ENCODE measurements at places on chromosomes 5 and 9. TPM values are rescaled to one million over a fixed set of nuclear protein-coding genes. Genes with fewer than 3 reads are reported as not detected.

BRIX1 gene
- 13.4 TPM for total RNA-seq

GRCh38 chr5:69007726-69008368, 86.0 kb upstream of the SLC30A5 start:
- DNase-seq, result peak; percentile 34

GRCh38 chr9:93132946-93133680, 938 bp downstream of the NINJ1 start:
- no peak for DNase-seq

MAN2A1 gene
- total RNA-seq, result 10.4 TPM

DNA sequence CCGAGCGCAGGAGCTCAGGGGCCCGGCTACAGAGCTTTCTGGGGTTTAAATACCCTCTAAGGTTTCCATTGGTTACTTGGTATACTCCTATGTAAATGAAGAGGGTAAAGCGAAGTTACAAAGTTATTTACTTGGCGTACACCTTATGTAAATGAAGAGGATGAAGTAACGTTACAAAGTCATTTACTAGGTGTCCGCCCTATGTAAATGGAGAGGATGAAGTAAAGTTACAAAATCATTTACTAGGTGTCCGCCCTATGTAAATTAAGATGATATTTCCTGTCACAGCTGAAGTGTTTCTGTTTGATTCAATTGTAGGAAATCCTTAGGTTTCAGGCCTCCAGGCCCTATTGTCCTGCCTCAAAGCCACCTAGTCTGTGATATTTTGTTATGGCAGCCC, 358.2 kb downstream of the MTRR start:
- no peak for DNase-seq

DNA sequence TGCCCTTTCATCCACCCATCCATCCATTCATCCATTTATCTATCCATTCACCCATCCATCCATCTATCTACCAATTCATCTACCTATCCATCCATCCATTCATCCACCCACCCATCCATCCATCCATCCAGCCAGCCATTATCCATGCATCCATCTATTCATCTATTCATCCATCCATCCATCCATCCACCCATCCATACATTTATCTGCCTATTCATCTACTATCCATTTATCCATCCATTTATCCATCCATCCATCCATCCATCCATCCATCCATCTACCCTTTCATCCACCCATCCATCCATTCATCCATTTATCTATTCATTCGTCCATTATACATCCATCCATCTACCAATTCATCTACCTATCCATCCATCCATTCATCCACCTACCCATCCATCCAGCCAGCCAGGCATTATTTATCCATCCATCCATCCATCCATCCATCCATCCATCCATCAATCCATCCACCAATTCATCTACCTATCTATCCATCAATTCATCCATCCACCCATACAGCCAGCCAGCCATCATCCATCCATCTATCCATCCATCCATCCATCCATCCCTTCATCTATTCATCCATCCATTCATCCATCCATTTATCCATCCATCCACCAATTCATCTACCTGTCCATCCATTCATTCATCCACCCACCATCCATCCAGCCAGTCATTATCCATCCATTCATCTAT, 10.2 kb downstream of the COL27A1 start:
- no peak for DNase-seq

RNF20 gene
- total RNA-seq, result 41.1 TPM

GRCh38 chr5:56535347-56535746, 280.0 kb upstream of the MAP3K1 start:
- no peak for DNase-seq

GRCh38 chr9:35662437-35662836, 2.6 kb downstream of the ARHGEF39 start:
- no peak for DNase-seq

DNA sequence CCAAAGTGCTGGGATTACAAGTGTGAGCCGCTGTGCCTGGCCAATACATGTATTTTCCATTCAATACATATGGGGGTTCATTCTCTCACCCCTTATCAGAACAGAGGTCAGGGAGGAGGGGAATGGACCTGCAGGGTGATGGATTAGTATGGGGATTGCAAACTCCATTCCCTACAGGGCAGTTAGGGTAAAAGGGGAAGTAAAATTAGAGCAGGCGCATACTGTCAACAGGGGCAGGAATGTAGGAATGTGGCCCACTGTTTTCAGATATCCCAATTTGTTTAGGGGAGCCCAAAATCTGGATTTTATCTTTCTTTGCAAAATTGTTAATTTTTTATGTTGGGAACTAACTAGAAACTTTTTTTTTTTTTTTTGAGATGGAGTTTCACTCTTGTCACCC, 46.4 kb upstream of the SLC44A1 start:
- no peak for DNase-seq

DNA sequence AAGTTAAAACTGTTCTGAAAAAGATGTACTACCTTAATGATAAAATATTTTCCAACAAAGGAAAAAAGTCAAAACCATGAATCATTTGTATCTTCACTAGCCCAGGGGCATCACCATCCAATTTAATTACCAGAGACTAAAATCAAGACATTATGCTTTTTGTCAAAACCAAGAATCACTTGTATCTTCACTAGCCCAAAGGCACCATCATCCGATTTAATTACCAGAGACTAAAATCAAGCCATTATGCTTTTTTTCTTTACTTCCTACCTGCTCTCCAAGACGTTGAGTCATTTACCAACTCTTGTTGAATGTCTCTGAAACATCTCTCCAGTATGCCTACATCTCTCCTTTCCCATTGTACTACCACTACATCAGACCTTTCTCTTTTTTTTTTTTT, 37.9 kb downstream of the FBXO38 start:
- DNase-seq, result no peak

NR4A3 gene
- 38.6 TPM for total RNA-seq

DNA sequence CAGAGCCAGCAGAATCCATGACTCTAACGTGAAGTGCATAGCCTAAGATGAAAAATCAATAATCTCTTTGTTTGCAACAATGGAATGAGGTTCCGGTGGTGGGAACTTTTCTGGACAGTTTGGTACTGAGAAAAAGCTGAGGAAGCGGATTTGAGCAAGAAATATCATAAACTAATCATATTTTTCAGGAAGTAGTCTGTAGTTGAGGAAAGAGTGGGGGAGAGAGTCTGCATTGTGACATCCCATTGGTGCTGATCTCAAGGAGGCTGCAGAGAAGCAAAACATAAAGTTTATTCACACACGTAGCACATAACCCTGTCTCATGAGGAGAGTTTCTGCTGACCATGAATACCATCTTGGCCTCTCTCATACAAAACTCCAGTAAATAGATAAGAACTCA, 15.8 kb upstream of the FCHO2 start:
- no peak for DNase-seq

DNA sequence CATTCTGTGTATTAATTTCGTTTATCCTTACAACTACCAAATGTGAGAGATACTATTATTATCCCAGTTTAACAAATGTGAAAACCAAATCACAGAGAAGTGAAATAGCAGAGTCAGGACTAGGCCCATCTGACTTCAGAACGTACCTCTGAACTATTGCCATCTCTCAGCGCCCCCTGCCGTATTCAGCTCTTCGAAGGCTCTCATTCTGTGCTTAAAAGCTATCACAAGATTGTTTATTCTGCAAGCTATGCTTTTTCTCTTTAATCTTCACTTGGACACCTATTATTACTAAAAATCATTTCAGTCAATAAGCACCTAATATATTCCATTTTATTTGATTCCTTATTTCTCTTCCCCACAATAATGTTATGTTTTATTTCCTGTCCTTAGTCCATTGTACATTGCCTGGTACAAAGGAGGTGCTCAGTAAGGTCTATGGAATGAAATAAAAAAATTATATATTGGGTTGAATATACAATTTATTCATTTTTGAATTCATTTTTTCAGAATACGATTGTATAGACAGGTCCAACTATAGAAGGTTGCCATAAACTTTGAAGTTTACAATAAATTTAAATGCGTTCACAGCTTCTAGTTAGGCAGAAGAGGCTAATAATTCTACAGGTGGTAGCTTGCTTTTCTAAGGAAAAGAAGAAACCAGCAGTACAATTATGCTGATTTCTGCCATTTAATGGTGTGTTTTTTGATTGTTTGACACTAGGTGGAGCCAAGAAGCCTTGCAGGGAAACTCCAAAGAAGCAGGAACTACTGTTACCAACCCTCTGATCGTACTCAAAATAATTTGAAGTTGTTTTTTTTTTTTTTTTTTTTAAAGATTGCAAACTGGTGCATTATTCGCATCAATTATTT, 202.2 kb upstream of the DMRTA1 start:
- DNase-seq, result peak; percentile 21

GRCh38 chr5:80516826-80517225, 28.9 kb downstream of the FAM151B start:
- no peak for DNase-seq

- DNase-seq, result no peak
Observed at GRCh38 chr5:96844481-96844990, 31.8 kb upstream of the ERAP2 start.

- DNase-seq, result no peak
Observed at GRCh38 chr5:134840811-134841210, 5.0 kb upstream of the C5orf24 start.

GADD45G gene
- 107 TPM for total RNA-seq

GRCh38 chr9:93231121-93231694, 47.3 kb downstream of the WNK2 start:
- peak; percentile 69 for DNase-seq

DNA sequence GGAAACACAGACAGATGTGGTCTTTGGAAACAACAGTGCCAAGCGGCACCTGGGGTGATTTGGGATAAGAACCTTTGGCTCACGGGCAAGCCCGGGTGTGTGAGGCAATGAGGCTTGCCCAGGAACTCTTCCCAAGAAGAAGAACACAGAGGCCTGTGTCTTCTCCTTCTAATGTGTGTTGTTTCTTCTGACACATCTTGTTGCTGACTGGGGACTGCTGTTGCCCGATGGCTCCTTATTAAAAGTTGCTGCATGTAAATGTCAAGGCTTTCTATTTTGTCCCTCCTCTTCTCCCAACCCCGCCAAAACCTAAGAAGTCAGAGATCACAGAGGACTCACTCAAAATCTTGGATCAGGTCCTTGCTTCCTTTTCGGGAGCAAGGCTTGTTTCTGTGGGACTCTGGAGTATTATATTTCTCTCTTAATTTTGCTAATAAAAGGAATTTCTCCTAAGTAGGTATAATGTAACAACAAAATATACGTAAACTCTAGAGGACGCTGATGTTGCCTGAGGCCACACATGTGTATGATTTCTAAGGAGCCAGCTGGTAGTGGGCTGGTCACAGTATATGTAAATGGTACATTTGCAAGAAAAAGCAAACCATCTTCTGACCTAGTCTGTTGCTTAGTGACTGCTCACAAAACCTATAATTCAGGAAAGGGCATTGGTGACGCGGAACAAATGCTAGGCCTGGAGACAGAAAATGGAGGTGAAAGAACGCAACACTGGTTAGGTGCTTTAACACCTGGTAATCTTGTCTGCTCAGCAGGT, 232.5 kb downstream of the GADD45G start:
- DNase-seq, result no peak

DNA sequence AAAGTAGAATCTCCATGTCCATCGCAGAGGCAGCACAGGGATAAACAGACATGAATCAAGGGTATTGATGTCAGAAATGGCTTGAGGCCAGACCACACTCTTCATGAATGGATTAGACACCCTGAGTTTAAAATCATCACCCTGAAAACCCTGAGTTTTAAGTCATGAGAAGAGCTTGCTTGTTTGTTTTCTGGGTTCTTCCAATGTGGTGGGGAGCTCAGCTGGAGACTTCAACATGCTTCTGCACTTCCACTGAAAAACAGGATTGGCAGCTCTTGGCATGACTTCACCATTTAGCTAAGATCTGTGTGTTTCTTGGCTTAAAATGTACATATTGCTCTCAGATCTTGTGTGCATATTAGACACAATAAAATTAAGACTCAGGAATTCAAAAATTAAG, 9.8 kb downstream of the GCNT4 start:
- no peak for DNase-seq

- no peak for DNase-seq
Observed at GRCh38 chr5:81361600-81361999, 32.3 kb downstream of the ACOT12 start.

PCDHA8 gene
- total RNA-seq, result 0.10 TPM

- DNase-seq, result no peak
Observed at GRCh38 chr9:137745541-137745991, 126.8 kb downstream of the EHMT1 start.

PTGES gene
- total RNA-seq, result 7.9 TPM

- peak; percentile 61 for DNase-seq
Observed at GRCh38 chr5:125484742-125485641, 738.6 kb upstream of the ZNF608 start.

SMIM33 gene
- total RNA-seq, result not detected

ADGRV1 gene
- 0.32 TPM for total RNA-seq

DNA sequence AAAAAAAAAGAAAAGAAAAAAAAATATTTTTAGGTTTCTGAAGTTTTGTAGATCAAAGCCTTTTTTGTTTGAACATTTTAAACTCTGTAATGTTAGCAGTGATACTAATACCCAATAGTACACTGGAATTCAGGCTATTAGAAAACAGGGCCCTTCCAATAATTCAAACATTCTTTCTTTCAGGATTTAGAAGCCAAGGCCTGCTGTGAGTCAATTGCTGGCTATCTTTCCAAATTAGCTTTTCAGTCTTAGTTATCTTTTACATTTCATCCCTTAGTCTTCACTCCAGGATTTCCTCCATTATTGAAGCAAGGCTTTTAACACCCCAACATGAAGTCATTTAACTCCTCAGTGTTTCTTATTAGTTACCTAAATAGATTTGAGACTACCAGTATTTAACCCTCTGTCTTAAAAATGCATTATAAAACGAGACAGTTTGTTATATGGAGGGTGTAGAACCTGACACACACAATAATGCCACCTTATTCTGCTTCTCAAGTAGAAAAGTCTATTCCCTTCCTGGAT, 951.9 kb upstream of the DMAC1 start:
- DNase-seq, result no peak

- peak; percentile 89 for DNase-seq
Observed at GRCh38 chr5:136080483-136081216, 51.9 kb downstream of the TGFBI start.

IL12B gene
- not detected for total RNA-seq

- DNase-seq, result peak; percentile 47
Observed at GRCh38 chr5:158739951-158740757, 359.6 kb downstream of the EBF1 start.

All from left cardiac atrium (tissue), 4 donors.